RPMI7951 (cell line): ENCODE measurements at places on chromosomes 13 and 19. TPM values are rescaled to one million over a fixed set of nuclear protein-coding genes. Genes with fewer than 3 reads are reported as not detected.

Gene DACT3
- total RNA-seq: 2.2 and 3.3 TPM in 2 replicates

GRCh38 chr13:75076476-75076875 lies 405.5 kb downstream of the TBC1D4 start:
- no peak for DNase-seq

GRCh38 chr19:34259367-34260095 lies 5.2 kb downstream of the GARRE1 start:
- DNase-seq: no peak

DNA sequence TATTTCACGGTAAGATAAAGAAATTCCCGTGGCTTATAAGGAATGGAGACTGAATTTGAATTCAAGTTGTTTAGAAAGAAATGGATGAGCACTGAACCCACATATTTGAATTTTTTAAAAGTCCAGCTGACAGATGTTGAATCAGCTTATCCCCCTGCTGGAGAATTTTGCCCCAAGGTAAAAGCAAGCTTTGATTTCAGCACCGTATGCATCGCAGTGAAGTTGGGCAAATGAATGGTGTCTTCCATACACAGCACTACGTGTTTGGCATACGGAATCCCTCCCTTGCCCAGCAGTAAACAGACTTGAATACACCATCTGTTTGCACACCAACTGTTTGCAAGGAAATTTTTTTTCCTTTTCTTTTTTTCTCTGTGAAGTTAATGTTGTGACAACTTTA lies 77.5 kb upstream of the PEG3 start:
- DNase-seq: peak; percentile 35

GRCh38 chr13:30792285-30793000 lies 57.1 kb downstream of the ALOX5AP start:
- DNase-seq: peak; percentile 98

GRCh38 chr13:47475441-47475948 lies 525.6 kb downstream of the SUCLA2 start:
- DNase-seq: no peak
